ENCODE measurements at places on chromosomes 4 and X.

DNA sequence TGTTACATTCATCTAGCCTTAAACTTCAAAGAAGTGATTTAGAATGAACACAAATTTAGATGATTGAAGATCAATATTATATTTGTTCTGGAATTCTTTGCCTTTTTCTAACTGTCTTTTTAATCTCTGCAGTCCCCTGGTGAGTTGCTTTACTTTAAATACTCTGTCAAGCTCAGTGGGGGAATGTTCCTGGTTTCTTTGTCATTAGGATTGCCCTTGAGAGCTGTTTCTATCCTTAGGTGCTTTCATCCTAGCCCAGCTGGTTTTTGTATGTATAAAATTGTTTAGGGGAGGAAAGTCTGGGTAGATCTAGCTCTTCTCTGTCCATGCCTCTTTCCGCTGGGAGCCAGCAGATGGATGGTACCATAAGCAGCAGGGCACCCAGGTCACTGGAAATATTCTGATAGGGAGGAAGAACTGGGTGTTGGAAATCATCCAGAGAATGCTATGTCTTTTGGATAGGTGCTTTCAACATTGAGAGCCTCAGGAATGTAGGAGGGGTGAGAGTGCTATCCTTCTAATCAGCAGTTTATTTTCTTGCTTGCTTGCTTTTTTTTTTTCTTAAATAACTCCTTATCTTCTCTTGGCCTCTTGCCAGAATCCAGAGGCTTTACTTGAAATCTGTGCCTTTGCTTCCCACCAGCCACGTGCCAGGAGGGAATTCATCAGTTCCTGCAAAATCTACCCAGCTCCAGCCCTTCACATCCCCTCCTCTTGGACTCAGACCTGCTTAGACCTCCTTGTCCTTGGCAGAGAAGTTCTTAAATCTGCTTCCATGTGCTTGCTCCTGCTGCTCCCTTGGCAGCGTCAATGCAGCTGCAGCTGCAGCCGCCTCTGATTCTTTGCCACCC lies 215.3 kb upstream of the ANXA3 start:
- DNase-seq: no peak

- DNase-seq: no peak
Measured at GRCh38 chr4:176102414-176103063, 36.9 kb downstream of the WDR17 start.

- DNase-seq: no peak
Measured at GRCh38 chr4:166153548-166153947, 280.5 kb downstream of the TLL1 start.

GRCh38 chr4:86749121-86749520 lies 100.1 kb downstream of the SLC10A6 start:
- no peak for DNase-seq

DNA sequence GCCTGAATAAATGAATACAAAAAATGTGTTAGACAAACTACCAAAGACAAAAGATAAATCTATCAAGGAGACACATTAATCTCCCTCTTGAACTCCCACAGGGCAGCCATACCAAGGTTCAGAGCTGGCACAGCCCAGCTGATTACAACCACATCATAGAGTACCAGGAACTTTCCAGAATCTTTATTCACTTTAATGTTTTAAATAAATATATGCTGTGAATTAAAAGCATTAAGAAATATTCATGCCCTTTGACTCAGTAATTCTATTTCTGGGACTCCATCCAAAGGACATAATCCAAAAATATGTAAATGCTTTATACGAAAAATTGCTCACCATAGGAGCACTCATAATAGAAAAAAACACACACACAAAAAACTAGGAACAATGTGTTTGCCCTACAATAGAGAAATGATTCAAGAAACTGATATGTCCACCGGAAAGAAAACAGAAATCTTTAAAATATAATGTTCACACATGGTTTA lies 126.0 kb downstream of the LDB2 start:
- DNase-seq: no peak

DNA sequence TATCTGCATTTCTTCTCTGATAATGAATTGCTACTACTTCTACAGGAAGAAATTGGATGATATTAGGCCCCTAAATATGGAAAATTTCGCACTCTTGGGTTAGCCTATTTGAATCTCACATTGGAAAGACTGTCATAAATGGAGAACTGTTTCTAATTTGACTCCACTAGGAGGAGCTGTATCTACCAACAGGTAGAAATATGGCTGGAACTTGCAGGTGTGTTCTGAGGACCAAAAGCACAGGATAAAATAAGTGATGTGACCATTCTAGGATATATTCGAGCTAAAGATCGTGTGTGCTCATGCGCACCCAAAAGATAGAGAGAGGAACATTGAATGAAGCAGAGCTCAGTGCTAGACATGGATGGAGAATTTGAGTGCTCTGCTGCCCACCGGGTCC lies 4.8 kb upstream of the NKAP start:
- no peak for DNase-seq

DNA sequence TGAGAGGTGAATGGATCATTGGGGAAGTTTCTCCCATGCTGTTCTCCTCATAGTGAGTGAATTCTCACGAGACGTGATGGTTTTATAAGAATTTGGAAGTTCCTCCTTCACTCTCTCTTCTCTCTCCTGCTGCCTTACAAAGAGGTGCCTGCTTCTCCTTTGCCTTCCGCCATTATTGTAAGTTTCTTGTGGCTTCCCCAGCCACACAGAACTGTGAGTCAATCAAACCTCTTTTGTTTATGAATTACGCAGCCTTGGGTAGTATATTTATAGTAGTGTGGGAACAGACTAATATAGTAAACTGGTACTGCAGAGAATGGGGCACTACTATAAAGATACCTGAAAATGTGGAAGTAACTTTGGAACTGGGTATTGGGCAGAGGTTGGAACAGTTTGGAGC lies 7.8 kb upstream of the CTAG2 start:
- DNase-seq: no peak

DNA sequence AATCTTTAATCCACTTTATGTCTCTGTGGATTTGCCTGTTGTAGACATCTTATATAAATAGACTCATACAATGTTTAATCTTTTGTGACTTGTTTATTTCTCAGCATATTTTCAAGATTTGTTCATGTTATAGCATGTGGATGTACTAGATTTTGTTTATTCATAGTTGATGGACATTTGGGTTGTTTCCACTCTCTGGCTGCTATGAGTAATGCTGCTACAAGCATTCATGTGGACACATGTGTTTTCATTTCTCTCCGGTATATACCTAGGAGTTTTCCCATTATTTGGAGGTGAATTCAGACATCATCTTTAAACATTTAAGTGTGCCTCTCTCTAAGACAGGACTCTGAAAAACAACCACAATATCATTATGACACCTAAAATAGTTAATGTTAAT lies 2.3 kb downstream of the IKBKG start:
- DNase-seq: no peak

- no peak for DNase-seq
Measured at GRCh38 chr4:80465238-80465637, 129.7 kb downstream of the CFAP299 start.

GRCh38 chr4:25908491-25908901 lies 5.5 kb upstream of the SMIM20 start:
- no peak for DNase-seq

DNA sequence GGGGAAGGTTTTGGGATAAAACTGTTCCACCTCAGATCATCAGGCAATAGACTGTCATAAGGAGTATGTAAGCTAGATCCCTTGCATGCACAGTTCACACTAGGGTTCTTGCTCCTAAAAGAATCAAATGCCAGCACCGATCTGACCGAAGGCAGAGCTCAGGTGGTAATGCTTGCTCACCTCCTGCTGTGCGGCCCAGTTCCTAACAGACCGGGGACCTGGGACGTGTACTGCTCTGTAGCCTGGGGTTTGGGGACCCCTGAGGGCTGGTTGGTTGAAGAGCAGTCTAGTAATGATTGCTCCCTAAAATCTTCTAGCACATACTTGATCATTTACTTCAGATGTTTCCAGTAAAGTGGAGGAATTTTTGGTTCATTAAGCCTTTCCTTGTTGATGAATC lies 173.1 kb upstream of the SLIT2 start:
- no peak for DNase-seq

GRCh38 chrX:150234126-150234525 lies 129.0 kb upstream of the MAMLD1 start:
- DNase-seq: no peak

GRCh38 chr4:177047851-177048174 lies 255.1 kb upstream of the VEGFC start:
- no peak for DNase-seq

- DNase-seq: no peak
Measured at GRCh38 chr4:171538601-171539100, 274.6 kb upstream of the GALNTL6 start.

- no peak for DNase-seq
Measured at GRCh38 chr4:41839916-41840854, 91.7 kb upstream of the PHOX2B start.

DNA sequence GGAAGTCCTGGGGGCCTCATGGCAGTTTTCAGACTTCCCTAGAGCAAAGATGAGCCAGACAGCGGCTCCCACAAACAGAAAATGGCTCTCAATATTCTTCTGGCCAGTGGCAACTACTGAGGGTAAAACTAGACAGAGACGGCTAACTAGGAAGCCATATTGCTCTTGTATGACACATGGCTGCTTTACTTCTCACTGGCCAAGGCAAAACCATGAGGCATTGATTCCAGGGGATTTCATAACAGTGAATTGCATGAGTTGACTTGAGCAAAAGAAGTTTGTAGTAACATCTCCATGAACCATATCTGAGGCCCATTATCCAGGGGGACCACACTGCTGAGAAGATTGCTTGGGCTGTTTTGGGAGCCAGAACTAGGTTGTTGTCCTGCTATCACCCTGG lies 13.7 kb upstream of the TLR8 start:
- DNase-seq: no peak

GRCh38 chr4:10730019-10730418 lies 45.5 kb upstream of the CLNK start:
- no peak for DNase-seq

- DNase-seq: peak; percentile 8
Measured at GRCh38 chr4:76689145-76689817, 208.7 kb downstream of the SOWAHB start.

DNA sequence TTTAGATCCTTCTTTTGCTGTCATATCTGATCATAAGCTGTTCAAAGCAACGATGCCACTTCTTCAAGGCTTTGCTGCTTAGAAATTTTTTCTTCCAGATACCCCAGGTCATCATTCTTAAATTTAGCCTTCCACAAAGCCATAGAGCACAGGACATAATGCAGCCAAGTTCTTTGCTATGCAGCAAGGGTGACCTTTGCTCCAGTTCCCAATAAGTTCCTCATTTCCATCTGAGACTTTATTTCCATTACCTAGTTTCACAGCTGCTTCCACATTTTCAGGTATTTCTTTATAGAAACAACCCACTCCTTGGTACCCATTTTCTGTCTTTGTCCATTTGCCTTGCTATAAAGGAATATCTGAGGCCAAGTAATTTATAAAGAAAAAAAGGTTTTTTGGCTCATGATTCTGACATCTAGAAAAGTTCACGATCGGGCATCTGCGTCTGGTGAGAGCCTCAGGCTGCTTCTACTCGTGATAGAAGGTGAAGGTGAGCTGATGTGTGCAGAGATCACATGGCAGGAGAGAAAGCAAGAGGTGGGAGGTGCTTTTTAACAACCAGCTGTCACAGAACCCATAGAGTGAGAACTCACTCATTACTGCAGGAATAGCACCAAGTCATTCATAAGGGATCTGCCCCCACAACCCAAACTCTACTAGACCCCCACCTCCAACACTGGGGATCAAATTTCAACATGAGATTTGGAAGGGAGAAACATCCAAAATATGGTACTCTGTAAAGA lies 11.8 kb upstream of the TASL start:
- DNase-seq: no peak

GRCh38 chr4:109989618-109990017 lies 76.9 kb downstream of the EGF start:
- no peak for DNase-seq

DNA sequence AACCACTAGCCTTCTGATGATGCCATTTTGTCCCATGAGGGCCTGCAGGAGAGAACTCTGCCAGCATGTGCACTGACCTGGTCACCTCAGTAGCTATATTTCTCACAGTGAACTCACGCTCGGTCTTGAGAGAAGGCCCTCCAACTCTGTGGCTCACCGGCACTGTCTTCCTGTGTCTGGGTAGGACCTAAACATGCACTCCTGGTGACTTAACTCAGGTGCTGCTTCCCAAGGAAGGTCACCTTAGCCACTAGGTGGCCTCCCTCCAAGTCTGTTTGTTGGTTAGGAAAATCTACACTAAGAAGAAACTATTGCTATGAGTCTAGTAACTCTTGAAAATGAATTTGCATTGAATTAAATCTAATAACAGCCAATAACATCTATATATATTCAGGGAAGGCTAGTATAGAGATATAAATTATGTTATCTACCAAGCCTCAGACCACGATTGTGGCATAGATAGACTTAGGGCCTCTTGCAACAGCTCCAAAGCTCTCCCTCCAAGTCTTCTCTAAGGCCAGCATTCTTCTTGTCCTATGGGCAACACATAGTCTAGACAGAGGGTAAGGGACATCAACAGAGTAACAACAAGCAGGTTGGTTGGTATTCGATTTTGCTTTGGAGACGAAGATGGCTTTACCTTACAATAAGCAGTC lies 24.7 kb downstream of the TLR10 start:
- no peak for DNase-seq

GRCh38 chr4:131316086-131316485 lies 1833.0 kb upstream of the PCDH10 start:
- no peak for DNase-seq

DNA sequence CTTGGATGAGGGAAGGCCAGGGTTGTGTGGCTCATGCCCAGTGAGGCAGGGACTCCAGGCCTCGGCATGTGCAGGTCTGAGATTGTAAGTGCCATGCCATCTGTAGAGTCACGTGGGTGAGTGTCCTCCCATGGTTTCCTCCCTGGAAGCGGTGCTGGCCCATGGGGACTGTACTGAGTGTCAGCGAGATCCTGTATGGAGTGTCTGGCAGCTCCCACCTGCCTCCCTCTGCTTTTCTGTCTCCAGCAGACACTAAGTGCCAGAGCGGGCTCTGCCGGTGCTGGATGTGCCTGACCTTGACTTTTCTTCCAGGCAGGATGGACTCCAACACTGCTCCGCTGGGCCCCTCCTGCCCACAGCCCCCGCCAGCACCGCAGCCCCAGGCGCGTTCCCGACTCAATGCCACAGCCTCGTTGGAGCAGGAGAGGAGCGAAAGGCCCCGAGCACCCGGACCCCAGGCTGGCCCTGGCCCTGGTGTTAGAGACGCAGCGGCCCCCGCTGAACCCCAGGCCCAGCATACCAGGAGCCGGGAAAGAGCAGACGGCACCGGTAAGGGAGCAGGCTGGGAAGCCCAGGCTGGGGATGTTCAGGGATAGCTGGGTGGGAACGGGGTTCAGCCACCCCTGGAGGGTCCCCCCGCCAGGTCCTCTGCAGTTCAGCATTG lies 7.6 kb downstream of the WFS1 start:
- DNase-seq: no peak
